ENCODE measurements at places on chromosomes 6 and 20.

DNA sequence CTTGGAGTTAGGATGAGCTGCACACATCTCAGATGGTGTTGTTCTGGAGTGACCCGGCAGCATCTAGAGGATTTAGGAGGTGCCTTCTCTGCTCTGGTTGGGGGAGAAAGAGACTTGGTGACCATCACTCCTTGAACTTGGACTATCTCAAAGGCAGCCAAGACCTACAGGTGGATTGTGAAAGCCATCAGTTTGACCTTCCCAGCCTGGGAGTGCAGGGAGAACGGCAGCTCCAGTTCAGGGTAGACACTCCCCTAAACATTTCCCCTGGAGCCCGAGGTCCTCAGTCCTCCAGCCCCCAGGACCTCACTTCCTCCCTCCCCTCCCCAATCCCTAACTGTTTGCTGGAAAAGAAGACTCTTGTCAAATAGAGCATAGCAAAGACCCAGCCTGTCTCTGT is 128.7 kb upstream of the ARMC2 start:
- DNase-seq = no peak

DNA sequence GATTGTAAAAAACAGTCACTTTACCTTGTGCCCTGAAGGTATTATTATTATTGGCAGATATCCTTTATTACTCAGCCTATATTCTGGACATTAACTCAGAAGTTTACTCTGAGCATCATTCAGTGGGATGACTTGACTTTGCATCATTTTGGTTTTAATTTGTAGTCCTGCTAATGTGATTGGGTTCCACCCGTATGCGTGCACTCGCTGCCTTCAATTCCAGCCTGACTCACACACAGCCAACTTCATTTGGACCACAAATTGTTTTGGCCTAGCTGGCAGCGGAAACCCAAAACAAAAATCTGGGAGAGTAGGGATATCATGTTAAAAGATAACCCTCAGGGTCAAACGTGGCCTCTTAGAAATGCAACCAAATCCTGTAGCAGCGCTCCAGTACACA is 704.4 kb upstream of the SLC35B3 start:
- no peak for DNase-seq

- no peak for DNase-seq
Measured at GRCh38 chr6:154360476-154360875, 3.9 kb upstream of the IPCEF1 start.

- no peak for DNase-seq
Measured at GRCh38 chr20:43040427-43040826, 149.3 kb downstream of the PTPRT start.

GRCh38 chr6:91273729-91274128 is 686.9 kb upstream of the MAP3K7 start:
- DNase-seq = no peak

DNA sequence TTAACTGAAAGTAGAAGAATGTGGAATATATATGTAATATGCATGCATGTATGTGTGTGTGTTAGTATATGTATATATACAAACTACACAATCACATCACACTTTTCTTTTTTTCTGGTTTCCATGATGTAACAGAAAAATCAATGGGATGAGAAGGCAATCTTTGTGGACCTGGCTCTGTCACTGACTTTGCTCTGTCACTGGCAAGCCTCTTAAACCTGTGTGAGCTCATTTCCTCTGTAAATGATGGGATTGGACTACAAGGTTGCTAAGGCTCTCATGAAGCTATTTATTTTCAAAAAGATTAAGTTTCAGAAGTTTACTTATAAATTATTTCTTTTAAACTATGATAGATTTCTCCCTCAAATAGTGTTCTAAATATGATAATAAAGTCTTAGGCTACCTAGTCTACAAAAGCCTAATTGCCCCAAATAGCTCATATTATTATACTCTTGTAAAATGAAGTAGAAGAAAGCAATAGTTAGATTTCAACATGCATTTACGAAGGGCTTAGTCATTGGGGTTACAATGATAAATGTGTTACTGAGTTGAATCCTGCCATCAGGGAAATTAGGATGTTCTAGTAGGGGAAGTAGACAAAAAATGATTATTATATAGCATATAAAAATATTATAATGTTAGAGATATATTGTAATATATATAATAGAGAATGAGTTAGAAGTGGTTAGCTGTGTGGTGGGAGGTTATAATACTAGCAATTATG is 129.3 kb downstream of the AFG1L start:
- DNase-seq = no peak

DNA sequence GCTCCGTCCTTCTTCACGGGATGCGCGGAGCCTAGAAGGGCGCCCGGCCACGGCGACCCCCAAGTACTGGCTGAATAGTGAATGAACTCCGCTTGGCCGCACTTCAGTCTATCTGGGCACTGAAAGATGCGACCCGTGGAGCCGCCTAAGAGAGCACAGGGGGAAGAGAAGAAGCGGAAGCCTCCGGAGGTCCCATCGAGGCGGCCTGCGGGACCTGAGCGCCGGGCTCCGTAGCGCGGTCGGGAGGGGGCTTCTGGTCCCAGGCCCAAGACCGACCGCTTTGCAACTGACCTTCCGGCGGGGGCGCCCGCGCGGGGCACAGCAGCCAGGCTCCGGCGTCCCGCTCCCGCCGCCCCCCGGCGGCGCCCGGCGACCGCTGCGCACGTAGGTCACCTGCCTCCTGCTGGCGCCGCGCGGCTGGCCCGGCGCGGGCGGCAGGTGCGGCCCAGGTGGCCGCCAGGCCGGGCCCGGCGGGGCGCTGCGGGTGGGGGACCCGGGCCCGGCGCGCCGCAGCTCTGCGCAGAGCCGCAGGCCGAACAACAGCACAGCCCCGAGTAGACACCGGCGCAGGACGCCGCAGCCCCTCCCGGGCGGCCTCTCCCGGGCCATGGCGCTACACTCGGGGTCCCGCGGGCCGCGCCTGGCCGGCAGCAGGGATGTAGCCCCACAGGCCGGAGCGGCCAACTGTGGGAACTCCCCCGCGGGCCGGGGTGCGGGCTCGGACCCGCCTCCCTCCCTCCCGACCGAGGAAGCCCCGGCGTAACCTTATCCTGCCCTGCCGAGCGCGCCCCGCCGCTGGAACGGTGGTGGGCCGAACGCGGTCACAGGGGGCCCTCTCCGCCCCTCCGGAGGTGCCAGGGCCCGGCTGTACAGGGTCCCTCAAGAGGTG is at the start of gene METTL24:
Gene METTL24, minus strand, starts transcription at position 686 of the 889 bp plus-strand sequence. Its CDS starts 77 bp downstream, at position 609.
- no peak for DNase-seq

DNA sequence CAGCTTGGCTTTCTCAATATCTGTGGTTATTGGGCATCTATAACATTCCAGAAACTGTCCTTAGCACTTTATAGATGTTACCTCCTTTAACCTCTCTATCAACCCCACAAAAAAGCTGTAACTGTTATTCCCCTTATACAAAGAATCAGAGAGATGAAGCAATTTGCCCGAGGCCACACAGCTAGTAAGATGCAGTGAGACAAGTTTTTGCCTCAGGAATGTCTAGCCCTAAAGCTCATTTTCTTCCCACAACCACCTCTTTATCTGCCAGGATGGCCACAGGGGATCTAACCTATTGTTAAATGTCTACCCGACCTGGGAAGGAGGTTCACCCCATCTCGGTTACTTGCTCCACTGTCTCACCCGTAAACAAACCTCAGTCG is 31.9 kb upstream of the TCP11 start:
- no peak for DNase-seq

DNA sequence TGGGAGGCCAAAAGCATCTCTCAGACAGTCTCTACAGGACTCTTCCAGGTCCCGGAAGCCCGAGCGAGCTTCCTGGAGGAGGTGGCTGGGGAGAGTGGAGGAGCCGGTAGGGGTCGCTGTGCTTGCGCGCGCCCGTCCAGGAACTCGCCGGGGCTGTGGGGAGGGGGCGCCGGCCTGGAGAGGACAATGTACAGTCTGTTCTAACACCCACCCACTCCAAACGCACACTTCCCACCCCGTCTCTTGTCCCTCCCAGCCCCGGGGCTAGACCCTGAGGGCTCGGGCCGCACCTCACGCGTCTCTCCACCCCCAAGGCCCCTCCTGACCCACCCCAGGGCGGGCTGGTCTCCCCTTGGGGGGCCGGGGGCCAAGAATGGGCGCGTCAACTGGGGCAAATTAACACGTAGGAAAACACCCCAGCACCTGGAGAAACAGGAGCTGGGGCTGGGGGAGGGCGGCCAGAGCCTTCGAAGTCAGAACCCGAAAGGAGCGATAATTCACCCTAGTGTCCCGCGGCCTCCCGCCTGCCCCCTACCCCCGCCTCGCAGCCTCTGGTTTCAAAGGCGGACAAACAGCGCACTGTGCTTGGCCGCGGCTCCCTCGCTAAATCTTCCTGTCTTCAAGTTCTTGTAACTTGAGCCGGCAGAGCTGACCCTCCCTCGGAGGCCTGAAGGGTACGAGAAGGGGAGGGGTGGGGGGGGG is 103.2 kb upstream of the FOXP4 start:
- no peak for DNase-seq

GRCh38 chr20:15563836-15564235 is 1009.4 kb downstream of the KIF16B start:
- DNase-seq = no peak

DNA sequence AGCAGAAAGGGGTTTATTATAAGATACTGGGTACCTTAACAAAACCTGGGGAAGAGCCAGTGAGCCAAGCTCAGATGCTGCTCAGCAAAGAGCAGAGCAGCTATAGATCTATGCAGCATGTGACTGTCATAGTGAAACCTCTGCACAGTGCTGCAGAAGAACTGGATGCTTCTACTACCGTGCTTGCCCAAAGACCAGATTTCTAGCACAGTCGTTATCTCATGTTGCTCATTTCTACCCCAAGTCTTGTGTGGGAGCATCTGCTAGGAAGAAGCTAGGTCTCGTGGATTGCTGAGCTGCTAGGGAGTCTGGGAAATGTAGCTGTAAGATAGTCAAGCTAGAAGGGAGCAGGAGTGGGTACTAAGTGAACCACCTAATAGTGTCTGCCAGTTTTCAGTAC is 31.7 kb upstream of the GNRH2 start:
- no peak for DNase-seq

GRCh38 chr6:98041056-98041455 is 758.0 kb upstream of the MMS22L start:
- DNase-seq = no peak

GRCh38 chr6:40587240-40588069 is at the start of gene LRFN2:
TSS of gene LRFN2 (minus strand) at chr6:40587364.
- DNase-seq = no peak

DNA sequence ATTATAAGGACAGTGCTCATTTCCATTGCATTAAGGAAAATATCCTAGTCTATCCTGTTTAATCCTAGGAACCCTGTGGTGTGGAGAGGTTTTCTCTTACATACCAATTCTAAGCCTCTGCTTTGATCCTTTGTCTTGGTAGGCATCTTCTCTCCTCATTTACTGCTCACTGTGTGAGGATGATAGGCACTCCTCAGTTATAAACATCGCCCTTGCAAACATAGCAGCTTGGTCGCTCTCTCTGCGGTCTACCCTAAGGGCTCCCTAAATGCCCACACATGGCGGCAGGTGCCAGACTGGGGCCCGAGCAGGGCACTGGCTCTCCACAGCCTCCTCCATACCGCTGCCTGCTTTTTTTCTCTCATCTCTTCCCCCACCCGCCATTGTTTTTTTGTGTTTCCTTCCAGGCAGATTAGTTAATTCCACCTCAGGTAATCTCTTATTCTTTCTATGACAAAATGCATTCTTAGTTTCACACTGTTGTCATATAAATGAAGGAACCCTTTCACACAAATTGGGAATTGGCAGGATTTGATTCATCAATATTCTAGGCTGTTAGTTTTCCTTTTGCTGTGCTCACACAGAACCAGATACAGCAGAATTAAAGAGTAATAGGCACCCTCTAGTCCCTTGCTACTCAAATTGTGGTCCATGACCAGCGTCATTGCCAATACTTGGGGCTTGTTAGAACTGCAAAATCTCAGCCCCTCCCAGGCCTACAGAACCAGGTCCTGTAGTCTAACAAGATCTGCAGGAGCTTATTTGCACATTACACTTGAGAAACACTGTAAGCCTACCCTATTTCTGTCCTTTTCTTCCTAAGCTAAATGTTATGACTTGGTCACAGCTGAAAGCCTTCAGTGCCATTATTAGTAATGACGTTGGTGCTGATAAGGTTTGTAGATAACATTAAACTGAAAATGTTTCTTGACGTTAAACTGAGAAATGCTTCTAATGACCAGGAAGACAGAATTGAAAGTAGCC is 36.3 kb downstream of the CARMIL1 start:
- DNase-seq = no peak

GRCh38 chr6:158226655-158227512 is 58.7 kb downstream of the GTF2H5 start:
- no peak for DNase-seq

DNA sequence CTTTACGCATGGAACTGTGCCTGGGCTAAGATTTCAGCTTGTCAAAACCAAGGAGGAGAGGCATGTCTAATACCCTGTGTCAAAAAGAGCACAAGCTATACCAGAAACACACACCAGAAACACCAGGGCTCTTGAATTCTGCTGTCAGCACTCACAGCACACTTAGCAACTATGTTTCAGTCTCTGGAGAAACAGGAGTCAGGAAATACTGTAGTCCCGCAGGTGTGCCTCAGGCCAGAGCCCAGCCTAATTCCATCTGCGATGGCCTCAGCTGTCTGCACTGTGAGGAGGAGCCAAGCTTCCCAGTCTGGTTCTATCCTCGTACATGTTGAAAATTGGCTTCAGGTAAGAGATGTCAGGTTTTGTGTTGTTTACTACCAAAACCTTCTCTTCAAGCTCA is 31.6 kb downstream of the MTRES1 start:
- DNase-seq = no peak

- no peak for DNase-seq
Measured at GRCh38 chr20:24667689-24668383, 198.4 kb downstream of the SYNDIG1 start.

DNA sequence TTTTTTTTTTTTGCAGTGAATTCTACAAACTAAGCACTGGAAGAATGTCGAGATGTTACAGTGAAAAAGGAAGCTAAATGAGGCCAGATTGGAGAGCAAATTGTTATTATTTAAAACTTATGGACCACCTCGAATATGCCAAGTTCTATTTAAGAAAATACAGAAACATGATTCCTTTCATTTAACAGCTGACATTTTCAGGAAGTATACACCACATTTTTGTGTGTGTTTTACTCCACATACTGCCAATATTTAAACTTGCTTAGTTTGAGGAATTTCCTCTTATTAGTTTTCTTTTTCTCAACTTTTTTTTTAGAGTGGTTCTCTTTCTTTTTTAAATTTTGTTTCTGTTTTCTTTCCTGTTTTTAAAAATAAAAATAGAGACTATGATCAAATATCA is 37.0 kb upstream of the GCLC start:
- no peak for DNase-seq

- DNase-seq = no peak
Measured at GRCh38 chr20:13147071-13147963, 73.8 kb upstream of the ISM1 start.

DNA sequence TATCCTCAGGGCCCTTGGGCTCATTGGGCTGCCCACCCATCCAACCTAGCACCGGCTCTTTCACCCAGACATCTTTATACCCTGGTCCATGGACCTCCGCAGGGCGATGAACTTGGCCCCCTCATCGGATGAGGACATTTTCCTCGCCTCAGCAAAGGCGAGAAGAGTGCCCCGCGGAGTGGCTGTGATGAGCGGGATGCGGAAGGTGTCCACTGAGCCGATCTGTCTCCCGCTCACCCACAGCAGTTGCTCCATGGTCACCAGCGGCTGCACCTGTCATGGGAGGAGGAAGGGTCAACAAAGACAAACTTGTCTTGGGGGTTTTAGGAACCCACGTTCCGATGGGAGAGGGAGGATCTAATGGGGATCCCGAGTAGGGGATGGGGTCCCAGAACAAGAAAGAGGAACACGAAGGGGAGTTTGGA is 690 bp downstream of the NEU1 start:
- DNase-seq = no peak

GRCh38 chr20:21901470-21902275 is 196.2 kb downstream of the PAX1 start:
- DNase-seq = no peak

Data from cerebellar nuclear complex (tissue), 1 donor.